NCI-H1105 treated with DMSO at 0.1 percent for 48 hours (cell line): ENCODE measurements at places on chromosomes 1 and 21.

GRCh38 chr21:46215436-46216131, 13.0 kb downstream of the LSS start:
- no peak for DNase-seq

DNA sequence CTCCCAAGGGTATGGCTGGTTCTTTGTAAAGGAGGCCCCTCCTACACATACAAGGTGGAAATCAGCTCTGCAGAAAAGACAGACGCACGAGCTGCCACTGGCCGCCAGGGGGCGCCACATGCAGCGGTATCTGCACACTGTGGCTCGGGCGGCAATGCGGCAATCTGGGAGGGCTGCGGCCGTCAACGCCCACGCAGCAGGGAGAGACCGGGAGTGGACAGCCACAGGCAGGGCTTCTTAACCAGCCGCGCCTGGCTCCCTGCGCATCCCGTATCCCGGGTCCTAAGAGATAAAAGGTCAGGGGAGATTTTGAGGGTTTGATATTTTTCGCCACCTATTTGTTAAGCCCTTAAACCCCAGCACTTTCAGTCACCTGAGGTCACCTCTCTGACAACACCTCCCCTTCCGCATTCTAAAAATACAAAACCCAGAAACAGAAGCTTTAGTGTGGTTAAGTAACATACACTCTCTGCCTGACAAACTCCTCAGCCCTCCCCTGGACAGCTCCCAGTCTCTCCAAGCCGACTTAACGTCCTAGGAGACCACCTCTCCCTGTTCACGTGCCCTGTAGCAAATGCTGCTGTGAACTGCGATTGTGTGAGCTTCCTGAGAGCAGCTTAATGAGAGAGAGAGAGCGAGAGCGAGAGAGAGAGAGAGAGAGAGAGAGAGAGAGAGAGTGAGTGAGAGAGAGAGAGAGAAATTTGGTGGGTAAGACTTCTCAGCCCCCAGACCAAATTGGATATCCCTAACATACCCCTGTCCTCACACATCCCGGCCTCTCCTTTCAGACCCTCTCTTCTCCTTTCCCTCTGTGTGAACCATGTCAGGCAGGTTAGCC, 13.5 kb upstream of the KCNA2 start:
- peak; percentile 88 for DNase-seq

DNA sequence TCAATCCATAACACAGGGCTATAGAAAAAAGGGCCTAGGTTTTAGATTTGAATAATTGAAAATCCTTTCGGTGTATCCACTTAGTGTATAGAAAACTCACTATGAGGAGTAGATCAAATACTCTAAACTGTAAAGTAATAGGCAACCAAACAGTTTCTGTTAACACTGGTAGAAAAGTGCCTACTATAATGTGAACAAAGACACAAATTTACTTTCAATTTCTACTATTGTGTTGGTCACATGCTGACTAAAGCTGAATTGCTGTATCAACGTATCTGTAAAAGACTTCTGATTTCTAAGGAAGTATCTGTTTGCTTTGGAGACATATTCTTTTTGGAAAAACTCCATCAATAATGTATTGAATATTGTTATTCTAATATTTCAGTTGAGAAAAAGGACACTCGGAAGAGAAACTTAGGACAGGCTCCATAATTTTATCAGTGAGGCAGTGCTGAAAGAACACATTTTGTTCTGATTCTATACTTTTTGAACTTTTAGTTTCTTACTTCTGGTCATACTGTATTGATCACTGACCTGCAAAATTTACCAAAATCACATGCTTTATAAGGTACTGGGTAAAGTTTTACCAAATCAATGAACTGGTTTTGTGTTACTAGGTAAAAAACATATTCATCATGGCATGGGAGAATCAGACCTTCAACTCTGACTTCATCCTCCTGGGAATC, at the start of gene OR2M5:
Gene OR2M5 (plus strand): TSS at position 636 of the 686 bp plus-strand sequence. CDS start 0 bp downstream, at position 636.
- no peak for DNase-seq

DNA sequence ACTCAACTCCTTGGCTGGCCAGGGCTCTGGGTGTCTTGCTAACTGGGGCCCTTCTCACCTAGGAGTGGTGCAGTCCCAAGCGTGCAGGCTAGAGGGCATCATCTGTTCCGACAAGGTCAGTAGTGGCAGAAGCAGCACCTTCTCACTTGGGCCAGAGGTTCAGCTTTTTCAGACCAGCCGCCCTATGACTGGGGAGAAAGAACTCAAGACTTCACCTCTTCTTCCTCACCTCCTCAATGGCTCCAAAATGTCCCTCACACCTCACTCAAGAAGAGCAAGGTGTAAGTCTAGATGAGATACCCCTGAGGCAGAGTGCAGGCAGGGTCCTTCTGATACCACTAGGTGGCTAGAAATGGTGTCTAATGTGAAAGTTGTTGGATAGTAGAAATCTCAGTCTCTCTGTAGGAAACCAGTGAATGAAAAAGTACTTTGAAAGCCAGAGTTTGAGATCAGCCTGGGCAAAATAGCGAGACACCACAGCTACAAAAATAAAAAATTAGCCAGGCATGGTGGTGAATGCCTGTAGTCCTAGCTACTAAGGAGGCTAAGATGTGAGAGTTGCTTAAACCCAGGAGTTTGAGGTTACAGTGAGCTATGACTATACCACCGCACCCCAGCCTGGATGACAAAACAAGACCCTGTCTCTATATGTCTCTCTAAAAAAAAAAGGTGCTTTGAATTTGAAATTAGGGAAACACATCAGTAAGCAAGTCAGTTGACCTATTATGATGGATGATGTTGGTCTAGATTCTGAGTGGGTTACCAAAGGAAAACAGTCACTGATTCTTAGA, 8.6 kb upstream of the IL20 start:
- DNase-seq: no peak

- no peak for DNase-seq
These were observed 9.6 kb upstream of the SPATC1L start for GRCh38 chr21:46193829-46194373.
